ENCODE measurements at places on chromosomes 11 and 22.

DNA sequence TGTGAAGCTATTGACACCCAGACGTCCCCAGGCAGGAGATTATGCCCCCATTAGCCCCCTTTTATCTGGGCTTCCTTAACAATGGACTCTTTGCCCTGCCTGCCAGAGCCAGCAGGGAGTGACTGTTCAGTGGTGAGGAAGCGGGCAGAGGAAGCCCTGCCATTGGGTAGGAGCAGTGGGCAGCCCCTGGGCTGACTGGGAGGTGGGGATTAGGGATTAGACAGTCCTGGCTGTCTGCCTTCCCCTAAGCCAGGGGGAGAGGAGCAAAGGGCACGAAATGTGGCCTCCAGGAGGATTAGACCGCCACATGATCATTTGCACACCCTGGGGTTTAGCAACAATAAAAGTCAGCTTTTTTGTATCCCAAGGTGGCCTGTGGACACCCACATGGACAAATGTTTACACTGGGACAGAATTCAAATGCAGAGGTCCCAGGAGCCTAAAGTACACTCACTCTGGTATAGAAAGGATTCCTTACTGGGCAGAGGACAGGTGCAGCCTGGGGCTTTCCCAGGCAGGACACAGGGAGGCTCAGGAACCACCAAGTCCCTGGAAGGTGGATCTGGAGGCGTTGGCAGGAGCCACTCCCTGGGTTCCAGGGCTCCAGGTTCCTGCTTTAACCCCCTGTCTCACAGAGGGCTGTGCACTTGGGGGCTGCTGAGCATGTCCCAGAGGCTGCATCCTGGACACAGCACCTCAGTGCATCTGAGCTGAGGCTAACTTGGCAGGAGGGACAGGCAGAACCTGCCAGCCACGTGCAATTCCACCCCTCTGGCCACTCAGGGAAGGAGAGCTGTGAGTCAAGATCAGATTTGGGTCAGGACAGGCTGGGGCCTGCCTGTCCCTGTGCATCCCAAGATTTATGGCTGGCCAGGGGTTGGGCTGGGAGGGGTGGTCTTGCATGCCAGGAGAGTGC, 2.1 kb downstream of the PNPLA3 start:
- DNase-seq: no peak

DNA sequence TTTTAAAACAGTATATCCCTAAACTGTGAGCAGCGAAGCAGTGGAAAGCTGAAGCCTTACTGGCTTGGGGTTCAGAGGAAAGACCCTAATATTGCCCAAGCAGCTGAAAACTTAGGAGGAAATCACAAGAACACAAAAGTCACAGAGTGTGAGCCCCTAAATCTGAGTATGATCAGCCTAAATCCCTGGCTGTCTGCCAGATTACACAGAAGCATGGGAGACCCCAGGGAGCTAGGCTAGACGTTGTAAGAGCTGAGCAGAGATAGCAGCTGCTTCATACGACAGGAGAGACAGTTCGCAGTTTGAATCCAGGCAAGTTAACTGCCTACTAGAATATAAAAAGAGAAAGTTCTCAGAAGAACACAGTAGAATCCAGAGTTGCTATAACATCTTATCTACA, 81.2 kb downstream of the PACS1 start:
- DNase-seq: peak; percentile 30

DNA sequence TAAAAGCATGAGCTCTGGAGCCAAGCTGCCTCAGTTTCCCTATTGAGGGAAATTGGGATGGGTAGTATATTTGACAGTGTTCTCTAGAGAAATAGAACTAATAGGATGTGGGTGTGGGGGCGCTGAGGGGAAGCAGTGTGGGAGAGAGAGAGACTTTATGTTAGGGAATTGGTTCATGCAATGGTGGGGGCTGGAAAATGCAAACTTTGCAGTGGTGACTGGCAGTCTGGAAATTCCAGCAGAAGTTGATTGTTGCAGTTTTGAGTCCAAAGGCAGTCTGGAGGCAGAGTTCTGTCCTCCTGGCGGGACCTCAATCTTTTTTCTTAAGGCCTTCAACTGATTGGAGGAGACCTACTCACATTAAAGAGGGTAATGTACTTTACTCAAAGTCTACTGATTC, 59.4 kb upstream of the SYT13 start:
- no peak for DNase-seq

DNA sequence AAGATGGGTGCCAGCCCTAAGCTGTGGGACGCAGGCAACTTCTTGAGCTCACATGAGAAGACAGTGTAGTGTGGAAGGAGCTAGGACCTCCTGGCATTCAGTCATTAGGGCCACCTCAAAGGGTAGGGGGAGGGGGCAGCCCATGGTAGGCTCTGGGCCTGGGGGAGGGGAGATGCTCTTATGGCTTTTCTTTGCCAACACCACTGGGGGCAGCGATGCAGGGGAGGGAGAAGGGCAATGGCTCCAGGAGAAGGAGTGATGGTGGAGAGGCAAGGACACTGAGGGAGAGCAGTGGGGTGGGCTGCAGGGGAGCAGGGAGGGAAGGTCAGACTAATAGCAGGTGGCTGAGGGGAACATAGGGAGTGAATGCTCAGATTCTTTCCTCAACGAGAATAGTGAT, 63.3 kb upstream of the SUSD2 start:
- DNase-seq: no peak

DNA sequence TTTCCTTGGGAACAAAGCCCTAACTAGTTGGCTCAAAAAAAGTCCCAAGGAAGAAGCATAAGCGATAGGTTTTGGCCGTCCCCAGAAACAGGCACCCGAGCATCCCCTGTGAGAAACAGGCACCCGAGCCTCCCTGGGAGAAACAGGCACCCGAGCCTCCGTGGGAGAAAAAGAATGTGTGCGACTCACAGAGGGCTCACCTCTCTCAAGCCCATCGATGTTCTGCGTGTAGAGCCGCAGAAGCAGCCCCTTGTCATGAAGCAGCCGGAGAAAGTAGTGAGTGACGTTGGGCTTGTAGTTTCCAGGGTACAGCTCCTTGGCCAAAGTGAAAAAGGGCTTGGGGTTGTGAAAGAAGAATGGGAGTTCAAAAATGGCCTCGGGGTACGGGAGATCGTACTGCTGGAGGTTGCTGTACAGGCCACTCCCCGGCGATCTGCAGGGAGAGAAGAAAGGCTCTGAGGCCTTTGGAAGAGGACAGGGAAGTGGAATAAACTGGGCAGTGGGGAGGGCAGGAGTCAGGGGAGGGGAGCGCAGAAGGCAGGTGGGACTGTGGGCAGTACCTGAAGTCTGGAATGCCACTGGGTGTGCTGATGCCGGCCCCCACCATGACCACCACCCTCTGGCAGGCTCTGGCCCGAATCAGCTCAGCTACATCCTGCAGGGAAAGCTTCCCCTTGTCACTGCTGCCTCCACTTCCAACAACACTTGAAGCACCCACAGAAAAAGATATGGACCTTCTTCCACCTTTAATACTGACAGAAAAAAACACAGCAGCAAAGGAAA, 3.2 kb downstream of the SIRT3 start:
- no peak for DNase-seq

DNA sequence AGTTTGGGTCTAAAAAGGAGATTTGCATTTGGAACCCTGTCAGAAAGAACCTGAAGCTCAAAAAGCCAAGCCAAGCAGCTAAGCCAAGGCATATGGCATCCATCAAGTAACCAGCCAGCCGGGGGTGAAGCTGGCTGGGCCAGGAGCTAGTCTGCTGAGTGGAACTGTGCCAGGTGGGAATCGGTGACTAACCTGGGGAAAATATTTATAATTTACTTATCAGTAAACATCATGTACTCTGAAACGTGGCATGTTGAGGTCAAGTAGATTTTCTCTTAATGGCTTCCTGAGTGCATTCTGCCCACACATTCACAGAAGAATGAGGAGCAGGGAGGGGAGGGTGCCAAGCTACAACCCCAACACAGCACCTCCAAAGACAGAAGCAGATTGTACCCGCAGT, 70.5 kb upstream of the SESN3 start:
- no peak for DNase-seq

GRCh38 chr11:9313648-9314290, 624 bp downstream of the TMEM41B start:
- DNase-seq: peak; percentile 24

- DNase-seq: peak; percentile 42
Observed at GRCh38 chr11:88344869-88345268, 7.3 kb upstream of the CTSC start.

DNA sequence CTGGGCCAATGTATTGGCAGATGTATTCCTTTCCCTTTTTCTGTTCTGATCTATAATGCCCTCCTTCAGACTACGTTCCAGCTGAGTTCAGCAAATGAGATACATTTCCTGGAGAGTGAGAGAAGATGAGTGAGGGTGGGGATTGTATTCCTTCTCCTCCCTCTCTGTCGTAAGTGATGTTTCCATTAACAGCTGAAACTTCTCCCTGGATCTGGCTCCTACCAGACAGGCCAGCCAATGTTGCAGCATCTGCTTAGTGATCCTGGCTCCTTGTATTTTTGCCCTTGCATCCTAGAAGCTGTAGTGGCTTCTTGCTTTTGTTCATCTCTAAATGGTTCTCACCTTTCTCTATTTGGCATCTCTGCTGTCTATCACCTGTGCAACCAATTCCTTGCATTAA, 48.2 kb upstream of the MTMR2 start:
- DNase-seq: no peak

DNA sequence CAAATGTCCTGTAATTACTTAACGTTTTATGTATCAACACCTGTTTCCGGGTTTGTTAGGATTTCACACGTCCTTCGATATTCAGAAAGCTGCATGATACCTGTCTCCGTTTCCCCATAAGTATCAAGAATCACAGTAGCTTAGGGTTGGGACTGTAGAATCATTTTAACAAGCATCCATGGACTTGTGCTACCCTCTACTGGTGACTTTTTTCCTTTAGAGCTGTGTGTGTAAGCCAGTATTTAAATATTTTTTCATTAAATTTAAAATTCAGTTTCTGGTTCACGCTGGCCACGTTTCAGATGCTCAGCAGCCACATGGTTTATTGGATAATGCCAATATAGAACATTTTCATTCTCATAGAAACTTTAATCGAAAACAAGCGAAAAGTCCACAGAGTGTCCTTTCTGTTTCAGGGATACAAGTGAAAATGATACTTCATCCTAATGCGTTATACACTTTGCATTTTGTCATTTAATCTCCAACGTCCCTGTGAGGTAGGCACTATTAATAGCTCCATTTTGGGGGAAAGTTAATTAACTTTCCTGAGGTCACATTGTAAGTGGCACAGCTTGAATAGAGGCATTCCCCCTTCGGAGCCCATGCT, 61.5 kb upstream of the SLC25A18 start:
- peak; percentile 89 for DNase-seq

DNA sequence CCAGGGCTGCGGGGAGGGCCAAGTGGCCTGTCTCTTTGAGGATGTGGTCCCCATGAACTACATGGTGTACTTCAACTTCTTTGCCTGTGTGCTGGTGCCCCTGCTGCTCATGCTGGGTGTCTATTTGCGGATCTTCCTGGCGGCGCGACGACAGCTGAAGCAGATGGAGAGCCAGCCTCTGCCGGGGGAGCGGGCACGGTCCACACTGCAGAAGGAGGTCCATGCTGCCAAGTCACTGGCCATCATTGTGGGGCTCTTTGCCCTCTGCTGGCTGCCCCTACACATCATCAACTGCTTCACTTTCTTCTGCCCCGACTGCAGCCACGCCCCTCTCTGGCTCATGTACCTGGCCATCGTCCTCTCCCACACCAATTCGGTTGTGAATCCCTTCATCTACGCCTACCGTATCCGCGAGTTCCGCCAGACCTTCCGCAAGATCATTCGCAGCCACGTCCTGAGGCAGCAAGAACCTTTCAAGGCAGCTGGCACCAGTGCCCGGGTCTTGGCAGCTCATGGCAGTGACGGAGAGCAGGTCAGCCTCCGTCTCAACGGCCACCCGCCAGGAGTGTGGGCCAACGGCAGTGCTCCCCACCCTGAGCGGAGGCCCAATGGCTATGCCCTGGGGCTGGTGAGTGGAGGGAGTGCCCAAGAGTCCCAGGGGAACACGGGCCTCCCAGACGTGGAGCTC, 13.5 kb downstream of the ADORA2A start:
- DNase-seq: no peak
